ENCODE measurements at places on chromosomes 6 and 20.

DNA sequence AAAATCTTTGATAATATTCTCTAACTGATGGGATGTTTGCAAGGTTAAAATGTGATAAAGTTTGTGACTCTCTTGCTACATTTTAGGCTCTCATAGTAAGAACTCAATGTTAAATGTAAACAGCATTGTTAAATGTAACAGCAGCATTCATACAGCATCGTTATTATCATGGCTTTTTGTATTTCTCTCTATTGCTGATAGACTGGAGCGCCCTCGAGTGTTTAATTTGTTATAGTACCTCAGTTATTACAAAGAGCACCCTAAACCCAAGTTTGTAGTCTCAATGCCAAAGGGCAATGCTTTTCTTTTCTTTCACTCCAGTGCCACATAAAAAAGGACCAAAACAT lies 14.9 kb upstream of the TTPAL start:
- peak; percentile 72 for DNase-seq

DNA sequence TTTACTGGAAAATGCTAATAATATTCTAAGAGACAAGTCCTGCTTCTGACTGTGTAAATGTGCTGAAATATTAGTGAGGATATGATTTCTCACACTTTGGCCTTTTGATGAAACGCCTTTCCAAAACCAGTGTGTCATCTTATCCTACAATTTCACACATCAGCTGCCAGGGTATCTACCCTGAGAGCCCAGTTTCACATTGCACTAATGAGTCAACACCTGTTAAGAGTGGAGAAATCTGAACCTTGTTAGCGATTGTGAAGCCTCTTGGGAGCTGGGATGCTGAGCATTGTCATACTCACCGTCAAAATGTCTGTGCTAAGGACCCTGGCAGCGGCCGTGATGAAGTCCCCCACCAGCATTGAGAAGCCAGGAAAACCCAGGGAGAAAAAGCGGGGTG lies 166.0 kb downstream of the RALGAPA2 start:
- DNase-seq, result no peak

DNA sequence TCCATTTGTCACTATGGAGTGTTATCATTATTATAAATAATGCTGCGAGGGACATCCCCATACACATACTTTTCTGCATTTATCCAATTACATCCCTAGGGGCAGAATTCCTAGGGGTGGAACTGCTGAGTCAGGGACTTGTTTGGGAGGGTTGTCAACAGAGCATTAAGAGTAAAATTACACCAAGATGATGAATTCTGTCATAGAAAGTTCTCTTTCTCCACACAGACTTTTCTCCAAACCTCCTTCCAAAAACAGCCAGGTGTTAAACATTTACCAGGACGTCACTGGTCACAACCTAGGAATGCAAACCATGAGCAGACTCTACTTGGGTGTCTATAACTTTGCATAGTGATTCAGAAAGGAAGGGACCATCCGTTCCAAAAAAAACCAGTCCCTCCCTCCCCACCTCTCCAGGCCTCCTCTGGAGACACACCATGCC lies 95.5 kb downstream of the PRND start:
- DNase-seq, result peak; percentile 84

DNA sequence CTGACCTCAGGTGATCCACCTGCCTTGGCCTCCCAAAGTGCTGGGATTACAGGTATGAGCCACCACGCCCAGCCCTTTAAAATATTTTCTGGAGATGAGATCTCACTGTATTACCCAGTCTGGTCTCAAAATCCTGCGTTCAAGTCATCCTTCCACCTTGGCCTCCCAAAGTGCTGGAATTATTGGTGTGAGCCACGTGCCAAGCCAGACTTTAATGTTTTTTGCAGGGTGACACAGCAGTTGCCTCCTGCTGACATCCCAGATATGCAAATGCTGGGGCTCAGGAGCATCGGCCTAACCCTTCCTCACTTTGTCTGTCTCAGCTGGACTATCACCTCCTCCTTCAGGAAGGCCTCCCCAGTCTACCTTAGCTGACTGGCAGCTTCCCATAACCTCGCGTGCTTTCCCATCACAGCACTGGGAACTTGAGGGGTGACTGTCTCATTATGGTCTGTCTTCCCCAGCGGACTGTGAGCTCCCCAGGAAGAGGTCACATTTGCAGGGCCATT lies 14.3 kb upstream of the ID1 start:
- no peak for DNase-seq

GRCh38 chr6:152845421-152845820 lies 94.8 kb downstream of the VIP start:
- DNase-seq, result no peak

GRCh38 chr6:107495196-107495643 lies 5.3 kb downstream of the SOBP start:
- DNase-seq, result no peak

DNA sequence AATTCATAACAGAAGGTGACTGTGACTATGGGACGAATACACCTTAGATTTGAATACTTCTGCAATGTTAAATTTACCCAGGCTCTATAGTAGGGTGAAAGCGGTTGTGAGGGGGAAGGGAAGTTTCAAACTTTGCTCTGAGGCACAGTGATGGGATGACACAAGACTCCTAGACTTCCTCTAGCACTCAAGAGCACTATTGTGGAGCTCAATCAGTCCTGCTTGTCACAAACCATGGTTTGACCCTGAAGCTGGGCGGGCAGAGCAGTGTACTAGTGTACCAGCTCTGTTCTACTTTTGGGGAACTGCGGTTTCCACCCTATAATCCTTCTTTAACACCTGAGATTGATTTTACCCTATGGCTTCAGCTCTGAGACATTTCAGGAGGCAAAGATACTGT lies 17.1 kb downstream of the TRIM27 start:
- DNase-seq, result no peak

- DNase-seq, result no peak
These were observed 39.5 kb upstream of the ADGRF5 start for GRCh38 chr6:46961232-46961631.

DNA sequence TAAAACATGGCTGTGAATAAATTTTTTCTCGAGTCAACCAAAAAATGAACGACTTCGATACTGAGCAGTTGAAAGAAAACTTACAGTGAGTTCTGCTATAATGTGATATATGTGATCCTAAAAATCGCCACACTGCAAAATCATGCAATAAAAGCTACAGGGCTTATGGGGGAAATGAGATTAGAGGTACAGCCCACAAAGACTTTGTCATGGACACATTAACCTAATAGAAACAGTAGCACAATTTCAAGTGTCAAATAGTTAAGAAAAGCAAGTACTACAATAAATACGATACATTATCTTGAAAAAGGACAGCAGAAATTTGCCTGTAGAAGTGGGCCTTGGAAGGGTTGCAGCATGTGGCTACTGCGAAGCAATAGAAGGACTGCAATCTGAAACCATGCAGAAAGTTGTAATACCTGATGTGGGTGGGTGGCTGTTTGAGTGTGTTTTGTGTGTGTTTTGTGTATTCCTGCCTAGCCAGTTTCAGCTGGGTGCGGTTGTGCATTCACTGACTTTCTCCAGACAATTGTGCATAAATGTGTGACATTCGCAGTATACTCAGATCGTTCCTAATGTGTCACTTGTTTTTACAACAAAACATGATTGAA lies 79.1 kb downstream of the RPP40 start:
- DNase-seq, result peak; percentile 26

DNA sequence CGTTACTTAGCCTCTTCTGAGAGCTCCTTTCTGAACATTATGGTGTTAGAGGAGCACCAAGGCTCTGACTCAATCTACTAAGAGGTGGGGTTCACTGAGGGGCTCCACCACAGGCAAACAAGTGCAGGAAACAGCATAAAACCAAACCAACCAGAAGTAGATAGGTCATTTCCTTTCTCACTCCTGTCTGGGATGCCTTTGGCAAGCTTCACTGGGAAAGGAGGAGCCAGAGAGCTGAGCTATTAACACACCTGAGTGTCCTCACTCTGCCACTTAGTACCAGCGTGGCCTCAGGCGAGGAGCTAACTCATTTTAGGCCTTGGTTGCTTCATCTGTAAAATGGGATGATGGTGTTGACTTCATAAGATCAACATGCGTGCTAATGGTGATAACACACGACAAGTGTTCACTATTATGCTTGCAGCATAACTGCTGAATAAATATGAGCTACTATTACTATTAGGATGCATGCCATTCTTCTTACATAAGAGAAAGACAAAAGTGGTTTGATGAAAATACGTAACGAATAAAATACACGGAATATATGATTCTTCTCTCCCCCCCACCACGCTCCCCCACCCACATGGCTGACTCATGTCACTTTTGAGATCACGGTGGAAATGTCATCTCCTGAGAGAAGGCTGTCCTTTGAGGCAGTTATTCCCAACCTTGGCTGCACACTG lies 185.4 kb downstream of the BCAS1 start:
- DNase-seq, result peak; percentile 92

DNA sequence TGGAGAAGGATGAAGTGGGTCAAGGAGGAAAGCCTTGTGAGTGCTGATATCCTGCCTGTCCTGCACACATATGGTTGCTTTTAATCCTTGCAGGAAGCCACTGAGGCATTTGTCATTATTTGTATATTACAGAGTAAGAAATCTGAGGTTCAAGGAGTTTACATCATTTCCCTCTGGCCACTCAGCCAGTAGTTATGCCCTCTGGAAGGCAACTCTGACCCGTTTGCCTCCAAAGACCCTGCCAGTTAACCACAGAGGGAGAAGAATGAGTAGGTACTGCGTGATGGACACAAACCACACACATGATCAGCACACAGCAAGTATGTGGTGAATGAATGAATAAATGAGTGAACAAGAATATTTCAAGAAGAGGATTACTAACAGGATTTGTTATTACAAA lies 7.9 kb upstream of the FAM210B start:
- no peak for DNase-seq

- DNase-seq, result peak; percentile 22
These were observed 10.4 kb downstream of the RPL7L1 start for GRCh38 chr6:42889815-42890214.

Data from PC-3 (cell line).